ENCODE measurements at places on chromosomes 3 and 15. TPM values are rescaled to one million over a fixed set of nuclear protein-coding genes. Genes with fewer than 3 reads are reported as not detected.

DNA sequence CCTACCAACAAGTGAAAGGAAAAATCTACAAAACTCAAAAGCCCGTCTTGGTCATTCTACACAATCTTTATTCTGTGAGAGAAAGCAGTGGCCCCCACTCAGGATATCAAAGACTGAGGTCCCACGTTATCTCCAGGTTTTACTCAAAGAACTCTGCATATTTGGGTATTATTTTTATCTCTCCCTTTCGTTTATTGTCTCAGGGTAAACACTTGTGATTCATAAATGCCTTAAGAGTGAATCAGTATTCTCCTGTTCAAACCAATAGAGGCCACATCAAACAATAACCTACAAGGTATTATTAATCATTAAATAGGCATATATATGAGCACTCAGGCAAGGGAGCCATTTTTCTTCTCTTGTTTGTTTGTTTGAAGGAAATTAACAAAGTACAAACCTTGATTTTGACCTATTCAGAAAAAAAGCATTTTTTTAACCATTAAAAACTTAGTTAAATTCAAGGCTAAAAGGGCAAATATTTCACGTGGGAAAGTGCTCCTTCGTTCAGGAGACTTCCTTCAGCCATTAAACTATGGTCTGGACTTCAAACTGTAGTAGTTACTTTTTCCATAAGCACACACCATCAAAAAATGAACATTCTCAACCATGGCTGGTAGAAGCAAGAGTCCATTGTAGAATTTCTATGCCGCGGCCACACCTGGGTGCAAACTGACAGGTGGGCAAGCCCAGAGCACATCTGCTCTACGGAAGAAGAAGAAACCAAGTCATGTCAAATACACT, 13.9 kb upstream of the HES1 start:
- DNase-seq, result no peak
- H3K36me3 ChIP-seq, result no peaks in the 10 kb centered on the region
- no peaks in the 10 kb centered on the region for H3K27me3 ChIP-seq
- H3K27ac ChIP-seq, result no peak overlapping the region

DNA sequence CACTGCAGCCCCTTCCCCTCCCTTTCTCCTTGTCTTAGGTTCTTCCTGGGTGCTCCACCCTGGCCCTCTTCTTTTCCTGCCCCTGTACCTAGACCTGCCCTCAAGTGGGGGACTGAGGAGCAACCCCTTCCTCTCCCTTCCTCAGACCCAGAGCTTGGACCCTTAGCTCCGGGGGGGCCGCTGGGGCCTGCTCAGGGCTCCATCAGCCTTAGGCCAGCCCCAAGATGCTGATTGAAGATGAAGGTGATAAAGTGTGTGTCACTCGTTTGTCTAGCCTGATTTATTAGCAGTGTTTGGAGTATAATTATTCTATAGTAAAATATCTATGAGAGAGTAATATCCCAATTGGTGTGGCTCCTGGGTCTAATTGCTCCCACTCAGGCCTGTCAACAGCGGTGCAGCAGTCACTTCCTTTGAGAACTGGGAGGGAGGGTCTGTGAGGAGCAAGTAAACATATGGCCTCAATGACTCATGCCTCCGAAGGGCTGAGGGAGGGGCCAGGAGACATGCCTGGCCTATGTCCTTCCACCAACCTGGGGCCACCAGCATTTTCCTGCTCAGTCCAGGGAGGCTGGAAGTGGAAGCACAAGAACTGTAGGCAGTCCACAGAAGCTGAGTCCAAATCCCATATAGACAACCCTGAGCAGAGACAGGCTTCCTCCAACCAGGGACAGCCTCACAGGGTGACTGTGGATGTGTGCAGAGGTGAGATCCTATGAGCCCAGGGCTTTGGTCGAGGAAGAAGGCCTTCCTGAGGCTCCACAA, 123.2 kb downstream of the DNAJB8 start:
- no peaks in the 10 kb centered on the region for H3K27me3 ChIP-seq
- no peak for DNase-seq
- no peak overlapping the region for H3K27ac ChIP-seq

Gene HDC
- not detected for total RNA-seq

Gene EPHA6
- 2.8 TPM for total RNA-seq

Gene IDH3A
- 36.8 TPM for total RNA-seq
